ENCODE measurements at places on chromosomes 7 and 10.

DNA sequence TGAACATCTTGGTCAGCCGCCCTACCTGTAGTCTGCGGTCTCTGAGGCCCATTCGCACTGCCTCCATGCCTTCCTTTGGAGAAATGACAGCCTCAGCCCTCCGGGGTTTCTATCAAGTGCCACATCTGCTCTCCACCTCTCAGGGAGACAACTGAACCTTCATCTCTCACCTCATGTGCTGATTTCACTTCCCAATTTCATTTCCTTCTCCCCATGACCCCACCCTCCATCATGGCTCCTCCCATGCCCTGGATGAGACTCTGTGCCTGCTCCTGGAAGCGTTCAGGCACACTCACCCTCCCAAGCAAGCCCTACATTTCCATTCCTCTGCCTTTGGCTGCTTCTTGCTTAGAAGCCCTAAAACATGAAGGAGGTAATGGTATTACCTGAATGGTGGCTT is 7.8 kb upstream of the SCD start:
- DNase-seq: no peak

DNA sequence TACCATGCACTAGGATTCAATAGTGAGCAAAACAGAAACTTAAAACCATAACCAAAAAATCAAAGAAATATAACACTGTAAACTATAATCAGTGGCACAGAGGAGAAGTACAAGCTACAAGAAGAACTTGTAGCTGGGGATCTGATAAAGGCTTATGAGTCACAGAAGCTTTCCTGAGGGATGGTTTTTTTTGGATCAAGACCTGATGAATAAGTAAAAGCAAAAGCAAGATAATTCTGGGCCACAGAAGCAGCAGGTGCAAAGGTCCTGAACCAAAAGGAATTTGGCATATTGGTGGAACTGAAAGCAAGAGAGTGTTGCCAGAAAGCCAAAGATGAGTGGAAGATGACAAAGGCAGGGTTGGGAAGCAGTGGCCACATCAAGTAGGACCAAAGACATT is 37.4 kb upstream of the BET1 start:
- DNase-seq: no peak

DNA sequence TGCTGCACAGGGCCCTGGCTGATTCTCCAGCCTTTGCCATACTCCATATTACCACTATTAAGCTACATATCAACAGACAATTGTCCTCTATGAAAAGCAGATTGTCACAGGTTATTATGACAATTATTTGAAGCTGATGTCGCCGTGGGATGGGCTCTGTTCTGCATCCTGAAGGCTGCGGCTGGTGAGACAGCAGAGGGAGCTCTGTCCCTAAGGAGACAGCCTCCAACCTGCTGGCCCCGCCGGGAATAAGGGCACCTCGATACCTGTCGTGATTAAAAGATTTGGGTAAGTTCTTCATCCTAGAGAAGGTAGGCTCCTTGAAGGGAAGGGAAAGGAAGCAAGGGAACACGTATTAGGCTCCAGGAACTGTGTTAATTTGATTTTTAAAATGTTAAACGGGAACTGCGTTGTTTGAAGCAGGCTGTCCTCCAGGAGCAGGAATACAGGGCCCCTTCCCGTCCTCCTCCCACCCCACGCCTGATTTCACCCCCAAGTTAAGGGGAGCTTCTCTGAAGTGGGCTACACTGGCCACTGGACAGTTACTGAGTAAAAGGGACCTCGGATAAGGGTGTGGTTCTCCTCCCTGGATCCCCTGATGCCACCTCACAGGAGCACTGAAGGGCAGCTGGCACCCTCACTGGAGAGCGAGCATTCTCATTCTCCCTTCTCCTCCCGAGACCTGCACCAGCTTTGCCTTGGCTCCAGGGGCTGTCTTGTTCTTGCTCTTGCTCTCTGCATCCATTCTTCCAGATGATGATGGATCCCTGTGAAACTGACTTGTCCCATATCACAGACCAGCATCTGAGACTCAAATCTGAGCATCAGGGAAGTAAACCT is 11.8 kb upstream of the TIAL1 start:
- DNase-seq: peak; percentile 24

DNA sequence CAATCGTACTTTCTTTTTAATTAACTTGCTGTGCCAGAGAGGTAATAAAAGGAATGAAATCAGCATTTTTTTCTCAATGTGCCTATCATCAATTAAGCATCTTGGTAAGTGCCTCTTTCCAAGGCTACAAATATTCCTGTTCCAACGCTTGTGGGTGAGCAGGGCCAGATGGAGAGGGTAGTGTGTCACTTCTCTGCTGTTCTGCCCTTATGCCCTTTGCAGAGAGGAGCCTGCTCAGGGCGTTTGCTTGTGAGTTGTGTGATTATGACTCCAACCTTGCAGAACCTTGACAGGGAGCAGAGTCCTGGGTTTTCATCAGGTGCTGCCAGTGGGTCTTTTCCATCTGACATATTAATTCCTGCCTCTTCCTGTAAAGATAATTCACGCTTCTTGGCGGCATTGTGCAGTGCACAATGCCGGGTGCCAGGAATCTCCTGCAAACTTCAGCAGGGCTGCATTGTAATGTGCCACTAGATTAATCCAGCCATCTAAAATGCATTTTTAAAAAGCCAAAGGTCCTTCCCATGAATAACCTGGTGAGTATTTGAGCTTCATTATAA is 234.4 kb downstream of the ARHGAP12 start:
- no peak for DNase-seq

DNA sequence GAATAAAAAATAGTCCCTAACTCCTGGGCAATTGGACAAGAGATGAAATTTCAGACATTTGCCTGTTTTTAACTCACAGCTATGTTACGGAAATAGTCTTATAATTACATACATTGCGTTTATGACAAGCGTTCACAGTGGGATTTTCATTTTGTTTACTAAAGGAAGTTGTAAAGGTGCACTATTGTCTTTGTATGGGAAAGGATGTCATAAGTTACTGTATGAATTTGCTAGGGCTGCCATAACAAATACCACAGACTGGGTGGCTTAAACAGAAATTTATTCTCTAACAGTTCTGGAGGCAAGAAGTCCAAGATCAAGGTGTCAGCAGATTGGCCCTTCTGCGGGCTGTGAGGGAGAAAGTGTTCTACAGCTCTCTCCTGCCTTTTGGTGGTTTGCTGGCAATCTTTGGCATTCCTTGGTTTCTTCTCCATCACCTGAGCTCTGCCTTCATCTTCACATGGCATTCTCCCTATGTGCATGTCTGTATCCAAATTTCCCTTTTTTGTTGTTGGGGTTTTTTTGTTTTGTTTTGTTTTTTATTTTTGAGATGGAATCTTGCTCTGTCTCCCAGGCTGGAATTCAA is 5.6 kb downstream of the NFE2L3 start:
- no peak for DNase-seq

DNA sequence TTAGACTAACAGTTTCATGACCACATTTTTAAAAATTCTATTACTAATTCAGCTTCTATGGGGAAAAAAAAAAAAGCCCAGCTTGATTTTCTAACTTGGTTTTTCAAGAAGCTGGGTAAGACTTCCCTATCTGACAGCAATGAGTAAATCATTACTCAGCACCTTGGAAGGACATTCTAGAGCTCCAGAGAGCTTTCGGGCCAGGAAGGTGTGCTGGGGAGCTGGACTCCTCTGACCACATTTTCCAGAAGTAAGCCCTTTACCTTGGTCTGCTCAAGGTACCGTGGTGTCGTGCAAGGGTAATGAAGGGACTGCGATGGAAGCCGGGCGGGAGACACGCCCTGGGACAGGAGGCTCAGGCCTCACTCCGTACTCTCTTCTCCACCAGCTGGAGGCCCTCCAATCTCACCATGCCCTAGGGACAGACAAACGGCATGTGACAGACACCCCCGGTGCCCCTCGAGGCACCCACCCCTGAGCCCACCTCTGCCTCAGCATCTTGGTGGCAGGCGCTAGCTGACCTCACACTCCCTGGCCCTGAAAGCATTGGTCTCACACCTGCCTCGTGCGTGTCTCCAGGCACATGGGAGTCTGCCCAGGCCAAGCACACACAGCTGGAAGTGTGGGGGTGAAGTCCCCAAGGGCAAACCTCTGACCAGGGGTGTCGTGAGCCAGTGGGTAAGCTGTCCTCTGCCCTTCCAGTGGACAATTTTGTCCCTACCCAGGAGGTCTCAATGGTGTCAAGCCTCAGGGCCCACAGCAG is 152.1 kb downstream of the OAT start:
- no peak for DNase-seq

- peak; percentile 73 for DNase-seq
Observed at GRCh38 chr7:153939177-153939576, 113.0 kb upstream of the DPP6 start.

GRCh38 chr7:84700563-84701370 is 486.1 kb downstream of the SEMA3D start:
- DNase-seq: no peak

DNA sequence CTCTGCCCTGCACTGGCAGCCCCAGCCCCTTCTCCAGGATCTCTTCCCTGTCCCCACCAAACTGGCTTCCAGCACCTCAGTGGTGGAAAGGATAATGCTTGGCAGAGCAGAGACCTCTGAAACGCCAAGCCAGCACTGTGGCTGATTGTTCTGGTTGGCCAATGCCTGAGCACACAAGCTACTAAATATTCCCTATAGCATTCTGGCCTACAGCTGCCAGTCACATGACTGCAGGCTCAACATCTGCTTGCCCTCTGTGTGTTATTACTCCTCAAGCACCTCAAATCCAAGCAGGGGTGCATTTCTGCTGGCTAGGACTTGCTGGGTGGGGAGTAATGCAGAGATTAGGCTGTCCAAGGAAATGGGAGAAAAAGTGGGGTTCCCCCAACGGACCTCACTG is 6.1 kb downstream of the TBATA start:
- DNase-seq: no peak

DNA sequence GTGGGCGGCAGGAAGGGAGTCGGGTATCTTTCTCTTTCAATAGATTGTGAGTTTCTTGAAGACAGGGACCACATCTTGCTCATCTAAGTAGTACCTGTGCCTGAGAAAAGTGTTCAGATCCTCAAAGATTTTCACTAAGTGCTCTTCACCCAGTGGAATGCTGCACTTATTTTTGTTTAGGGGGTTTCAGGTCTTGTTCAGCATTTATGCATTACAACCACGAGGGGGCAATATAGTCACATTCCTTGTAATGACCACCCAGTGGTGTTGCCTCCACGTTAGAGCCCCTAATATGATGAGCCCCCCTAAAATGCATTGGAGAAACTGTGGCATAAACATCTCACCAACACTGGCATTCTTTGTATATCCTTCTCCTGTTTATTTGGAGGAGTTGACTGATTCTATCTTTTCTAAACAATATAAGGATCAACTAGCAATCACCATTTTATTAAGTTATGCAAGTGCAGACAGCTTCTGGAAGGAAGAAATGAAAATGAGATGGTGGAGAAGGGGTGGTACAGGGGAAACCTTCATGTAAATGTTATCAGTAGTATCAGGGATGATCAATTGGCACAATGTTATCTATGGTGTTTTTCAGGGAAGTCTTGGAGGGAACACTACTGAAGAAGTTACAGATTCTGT is 3.1 kb upstream of the PAPSS2 start:
- DNase-seq: no peak
